Aorta (tissue), 5 donors: ENCODE measurements at places on chromosomes 6 and 20.

DNA sequence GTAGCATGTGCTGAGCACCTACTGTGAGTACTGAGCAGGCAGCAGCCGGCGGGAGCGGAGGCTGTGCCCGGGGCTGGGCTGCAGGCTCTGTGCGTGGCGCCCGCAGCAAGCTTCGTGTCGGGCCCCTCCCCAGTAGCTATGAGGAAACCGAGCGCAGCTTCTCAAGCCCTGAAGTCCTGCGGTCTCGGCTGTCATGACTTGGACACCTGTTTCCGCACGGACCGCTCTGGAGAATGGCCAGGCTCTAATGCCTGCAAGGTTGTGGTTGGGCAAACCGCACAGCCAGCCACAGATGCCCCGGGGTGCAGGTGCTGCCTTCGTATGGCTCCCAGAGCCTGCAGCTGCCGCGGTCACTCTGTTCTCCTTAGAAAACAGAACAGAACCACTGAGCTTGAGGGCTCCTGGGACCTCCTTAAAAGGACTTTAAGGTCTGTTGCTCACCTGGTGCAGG is 33.7 kb downstream of the PYGB start:
- no peak overlapping the region for H3K27ac ChIP-seq
- no peaks in the 10 kb centered on the region for H3K4me1 ChIP-seq
- H3K36me3 ChIP-seq = no peaks in the 10 kb centered on the region
- H3K4me3 ChIP-seq = no peak overlapping the region
- H3K27me3 ChIP-seq = no peaks in the 10 kb centered on the region

DNA sequence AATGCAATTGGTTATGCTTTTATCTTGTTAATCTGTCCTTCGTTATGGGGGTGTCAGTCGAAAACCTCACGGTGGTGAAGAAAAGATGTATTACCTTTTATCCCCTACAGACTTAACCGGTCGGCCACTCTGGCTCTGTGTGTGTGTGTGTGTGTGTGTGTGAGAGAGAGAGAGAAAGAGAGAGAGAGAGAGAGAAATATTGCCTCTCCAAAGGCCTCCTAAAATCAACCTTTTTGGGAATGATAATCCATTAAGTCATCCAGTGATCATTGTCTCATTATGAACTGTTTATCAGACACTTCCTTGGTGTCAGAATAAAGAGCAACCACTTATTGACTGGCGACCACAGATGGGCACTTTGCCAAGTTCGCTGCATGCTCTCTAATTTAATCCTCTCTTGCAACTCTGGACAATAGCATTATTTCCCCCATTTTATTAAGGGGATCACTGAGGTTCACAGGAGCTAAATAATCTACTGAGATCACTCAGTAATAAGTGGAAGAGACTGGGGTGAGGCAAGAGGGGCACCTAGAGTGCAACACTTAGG is 30.7 kb downstream of the SLC35D3 start:
- H3K27ac ChIP-seq = no peak overlapping the region
- no peak overlapping the region for H3K4me3 ChIP-seq
- no peaks in the 10 kb centered on the region for H3K36me3 ChIP-seq

- H3K4me1 ChIP-seq = no peaks in the 10 kb centered on the region
- no peaks in the 10 kb centered on the region for H3K36me3 ChIP-seq
- no peaks in the 10 kb centered on the region for H3K27me3 ChIP-seq
- DNase-seq = no peak
Observed at GRCh38 chr6:116883005-116883404, 6.0 kb downstream of the RFX6 start.

GRCh38 chr6:21707524-21708319 is 114.2 kb downstream of the SOX4 start:
- H3K4me1 ChIP-seq = peaks cover 14% of the 10 kb centered on the region
- H3K27me3 ChIP-seq = no peaks in the 10 kb centered on the region
- DNase-seq = no peak
- H3K4me3 ChIP-seq = no peak overlapping the region
- no peak overlapping the region for H3K27ac ChIP-seq

- H3K36me3 ChIP-seq = no peaks in the 10 kb centered on the region
- peak overlapping the region; percentile 26 for H3K27ac ChIP-seq
- no peak overlapping the region for H3K4me3 ChIP-seq
- no peaks in the 10 kb centered on the region for H3K27me3 ChIP-seq
Observed at GRCh38 chr6:31202259-31203166, 32.0 kb upstream of the POU5F1 start.

DNA sequence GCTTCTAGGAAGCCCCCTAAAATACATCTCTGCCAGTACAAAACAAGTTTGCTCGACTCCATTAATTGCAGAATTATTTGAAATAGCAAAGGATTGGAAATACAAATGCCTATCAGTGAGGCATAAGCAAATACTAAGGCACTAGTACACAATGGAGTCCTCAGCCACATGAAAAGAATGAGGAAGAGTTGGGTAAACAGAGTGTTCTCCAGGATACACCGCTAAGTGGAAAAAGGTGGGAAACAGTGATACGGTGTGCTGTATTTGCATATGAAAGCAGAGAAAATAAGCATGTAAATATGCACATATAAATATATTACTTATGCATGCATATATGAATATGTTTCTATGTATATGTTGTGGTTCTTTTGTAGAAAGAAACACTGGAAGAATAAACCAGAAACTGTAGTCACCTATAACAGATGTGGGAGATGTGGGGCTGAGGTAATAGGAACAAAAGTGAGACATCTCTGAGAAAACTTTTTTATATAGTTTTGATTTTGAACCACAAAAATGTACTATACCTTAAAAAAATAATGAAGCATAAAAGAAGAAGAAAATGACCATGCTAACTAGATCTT is 143.4 kb upstream of the MYLIP start:
- DNase-seq = no peak
- no peaks in the 10 kb centered on the region for H3K36me3 ChIP-seq
- no peak overlapping the region for H3K4me3 ChIP-seq
- no peak overlapping the region for H3K27ac ChIP-seq
- H3K27me3 ChIP-seq = no peaks in the 10 kb centered on the region

GRCh38 chr20:1299522-1299921 is 29.4 kb downstream of the SDCBP2 start:
- no peaks in the 10 kb centered on the region for H3K36me3 ChIP-seq
- no peak for DNase-seq
- no peak overlapping the region for H3K4me3 ChIP-seq
- no peaks in the 10 kb centered on the region for H3K27me3 ChIP-seq
- no peaks in the 10 kb centered on the region for H3K4me1 ChIP-seq

GRCh38 chr6:27767851-27768250 is 144.3 kb downstream of the OR2B2 start:
- H3K4me1 ChIP-seq = no peaks in the 10 kb centered on the region
- no peaks in the 10 kb centered on the region for H3K27me3 ChIP-seq
- H3K27ac ChIP-seq = no peak overlapping the region
- H3K36me3 ChIP-seq = no peaks in the 10 kb centered on the region

DNA sequence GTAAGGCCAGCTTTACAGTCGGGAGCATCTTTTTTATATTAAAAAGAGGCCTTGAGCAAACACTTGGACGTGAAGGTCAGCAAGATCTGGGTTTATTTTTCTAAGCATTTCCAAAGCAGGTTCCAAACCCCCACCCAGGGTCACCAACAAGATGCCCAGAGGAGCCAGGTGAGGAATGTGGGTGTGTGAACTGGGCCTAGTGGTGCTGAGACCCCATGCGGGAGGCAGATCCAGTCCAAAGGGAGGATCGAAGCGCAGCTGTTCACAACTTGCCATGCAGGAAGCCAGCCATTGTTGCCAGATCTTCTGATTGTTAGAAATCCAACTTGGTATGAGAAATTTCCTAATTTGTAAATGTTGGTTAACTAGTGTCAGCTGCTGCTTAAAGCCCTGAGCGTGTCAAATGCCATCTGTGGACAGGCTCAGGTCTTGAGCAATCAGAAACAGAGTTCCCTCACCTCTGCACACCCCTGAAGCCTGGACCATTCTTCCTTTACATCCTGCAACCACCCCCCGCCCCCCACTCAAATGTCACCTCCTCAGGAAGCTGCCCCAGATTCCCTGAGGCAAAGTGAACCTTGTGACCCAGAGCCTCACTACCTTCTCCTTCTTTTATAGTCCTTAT is 46.5 kb downstream of the NFATC2 start:
- no peak for DNase-seq
- H3K4me1 ChIP-seq = no peaks in the 10 kb centered on the region
- no peaks in the 10 kb centered on the region for H3K27me3 ChIP-seq
- no peak overlapping the region for H3K4me3 ChIP-seq

GRCh38 chr20:2005831-2006426 is 12.1 kb upstream of the PDYN start:
- H3K4me3 ChIP-seq = no peak overlapping the region
- H3K27ac ChIP-seq = no peak overlapping the region
- peak; percentile 80 for DNase-seq
- H3K4me1 ChIP-seq = no peaks in the 10 kb centered on the region

GRCh38 chr20:36309643-36310042 is 3.5 kb downstream of the DLGAP4 start:
- H3K27ac ChIP-seq = no peak overlapping the region
- no peak overlapping the region for H3K4me3 ChIP-seq
- no peaks in the 10 kb centered on the region for H3K4me1 ChIP-seq
- no peak for DNase-seq
